Stimulated activated CD4-positive, alpha-beta T cell treated with anti-CD3 and anti-CD28 coated beads, Interleukin-15, amount 100 ng/mL, for 24 hours (primary cell): ENCODE measurements at places on chromosomes 5 and 9.

DNA sequence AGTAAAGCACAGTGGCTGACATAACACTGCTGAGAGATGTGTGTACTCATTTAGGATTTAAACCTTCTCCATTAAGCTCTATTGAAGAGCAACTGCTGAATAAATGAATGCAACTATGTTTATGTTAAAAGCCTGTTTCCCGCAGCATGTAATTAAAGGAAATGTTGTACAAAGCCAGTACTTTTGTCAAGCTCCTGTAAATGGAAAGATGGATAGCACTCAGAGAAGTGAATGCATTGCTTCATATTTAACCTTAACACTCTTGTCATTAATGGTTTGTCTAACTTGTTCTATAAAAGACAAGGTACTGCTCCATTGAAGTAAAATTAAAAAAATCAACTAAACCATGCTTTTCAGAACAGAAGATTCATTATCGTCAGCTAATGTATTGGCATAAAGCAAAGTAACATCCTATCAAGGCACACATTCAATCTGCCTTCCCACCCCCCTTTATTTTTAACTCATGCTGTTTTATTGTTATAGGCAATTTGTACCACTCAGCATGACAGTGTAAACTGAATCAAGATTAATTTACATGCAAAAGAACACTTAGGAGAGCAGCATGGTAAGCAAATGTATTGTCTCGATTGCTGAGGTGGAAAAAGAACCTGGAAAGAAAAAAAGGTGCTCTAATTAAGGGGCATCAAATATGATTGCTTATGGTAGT is 240.9 kb upstream of the TBCA start:
- DNase-seq: no peak

GRCh38 chr5:88778736-88779135 is 104.2 kb downstream of the MEF2C start:
- DNase-seq: peak; percentile 9

DNA sequence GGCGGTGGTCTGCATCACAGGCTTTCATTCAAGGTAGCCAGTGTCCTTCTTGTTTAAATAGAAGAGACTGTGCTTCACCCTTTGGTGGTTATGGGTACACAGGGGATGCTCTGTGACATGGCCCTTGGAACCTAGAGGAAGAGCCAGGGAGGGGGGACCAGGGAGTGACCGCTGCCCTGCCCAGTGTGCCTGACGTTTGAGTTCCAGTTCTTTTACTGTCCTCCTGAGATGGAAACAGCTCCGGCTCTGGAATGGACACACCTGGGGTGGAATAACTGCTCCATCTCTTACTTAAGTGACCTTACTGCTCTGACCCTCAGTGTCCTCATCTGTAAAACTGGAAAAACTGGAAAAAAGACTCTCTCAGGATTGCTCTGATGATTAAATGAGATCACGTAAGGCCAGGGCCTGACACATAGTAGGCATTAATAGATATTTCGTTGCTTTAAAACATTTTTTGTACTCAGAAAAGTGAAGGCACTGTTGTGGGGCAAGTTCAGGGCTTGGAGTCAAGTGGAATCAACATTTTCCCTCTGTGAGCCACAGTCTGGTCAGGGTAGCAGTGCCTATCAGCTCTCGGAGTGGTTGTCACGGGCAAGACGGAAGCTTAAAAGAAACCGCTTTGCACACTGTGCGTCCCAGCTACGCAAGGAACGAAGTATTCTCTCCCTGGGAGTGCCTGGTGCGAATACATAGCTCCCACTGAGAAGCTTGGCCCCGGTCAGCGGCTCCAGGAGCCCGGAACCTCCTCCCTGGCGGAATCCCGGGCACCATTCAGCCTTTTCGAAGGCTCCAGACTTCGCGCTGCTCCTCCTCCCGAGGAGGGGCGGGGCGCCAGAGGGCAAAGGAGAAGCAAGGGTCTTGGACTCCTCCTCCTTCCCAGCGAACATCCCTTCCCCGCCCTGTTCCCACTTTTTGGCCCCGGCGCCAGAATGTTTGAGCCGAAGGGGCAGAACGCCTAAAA is 5.8 kb downstream of the POU4F3 start:
- DNase-seq: peak; percentile 18

- no peak for DNase-seq
Measured at GRCh38 chr5:54704333-54704732, 186.8 kb downstream of the SNX18 start.

GRCh38 chr5:56507351-56507930 is 274.3 kb upstream of the ANKRD55 start:
- no peak for DNase-seq

DNA sequence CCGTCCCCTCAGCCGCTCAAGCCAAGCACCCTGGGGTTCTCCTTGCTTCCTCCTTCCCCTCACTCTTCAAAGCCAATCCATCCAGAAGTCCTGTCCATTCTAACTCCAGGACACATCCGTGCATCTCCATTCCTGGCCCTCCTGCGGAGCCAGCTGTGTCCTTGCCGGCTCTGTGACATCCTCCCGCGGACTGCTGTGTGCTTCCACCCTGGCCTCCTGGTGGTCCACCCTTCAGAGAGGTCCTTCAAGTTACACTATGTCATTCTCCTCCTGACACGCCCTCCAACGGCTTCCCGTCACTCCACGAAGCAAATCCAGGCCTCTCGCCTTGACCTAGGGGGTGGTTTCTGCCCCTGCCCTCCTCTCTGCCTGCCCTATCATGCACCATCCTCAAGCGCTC is 13.0 kb upstream of the SCGB3A1 start:
- DNase-seq: no peak

DNA sequence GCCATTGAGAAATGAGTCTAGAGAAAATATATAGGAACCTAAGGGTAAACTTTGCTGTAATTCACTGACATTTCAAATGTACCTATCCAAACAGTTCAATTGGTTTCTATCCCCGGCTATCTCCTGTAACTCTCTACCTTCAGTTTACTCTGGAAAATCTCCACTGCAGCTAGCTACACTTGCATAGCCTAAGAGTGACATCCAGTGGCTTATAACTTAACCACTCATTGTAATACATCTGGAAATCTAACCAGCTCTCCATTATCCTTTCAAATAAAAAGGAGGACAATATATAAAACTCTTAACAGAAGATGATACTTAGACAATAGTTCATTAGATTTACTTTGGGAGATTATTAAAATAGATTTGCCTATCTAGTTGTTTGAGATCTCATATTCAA is 35.3 kb upstream of the SPDL1 start:
- DNase-seq: no peak

DNA sequence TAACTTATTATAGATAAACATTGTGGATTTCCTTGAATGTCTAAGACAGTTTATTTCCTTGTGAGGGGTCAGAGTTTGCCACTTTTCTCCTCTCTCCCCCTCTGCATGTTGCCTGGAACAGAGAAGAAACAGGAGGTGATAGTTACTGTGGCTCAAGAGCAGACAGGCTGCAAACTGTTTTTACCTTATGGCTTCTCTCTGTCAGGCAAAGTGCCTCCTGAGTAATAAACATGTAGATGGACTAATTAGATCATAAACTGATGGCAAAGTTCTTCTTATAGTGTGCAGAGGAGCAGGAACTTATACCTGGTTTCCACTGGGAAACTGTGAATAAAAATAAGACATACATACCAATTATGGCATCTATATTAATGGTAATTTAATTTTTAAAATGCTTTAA is 133.1 kb upstream of the CDH12 start:
- no peak for DNase-seq
